Heart right ventricle (tissue), 16 donors: ENCODE measurements at places on chromosomes 3 and 15. TPM values are rescaled to one million over a fixed set of nuclear protein-coding genes. Genes with fewer than 3 reads are reported as not detected.

- no peak for DNase-seq
These were observed 139.0 kb upstream of the SLC2A2 start for GRCh38 chr3:171165499-171165921.

DNA sequence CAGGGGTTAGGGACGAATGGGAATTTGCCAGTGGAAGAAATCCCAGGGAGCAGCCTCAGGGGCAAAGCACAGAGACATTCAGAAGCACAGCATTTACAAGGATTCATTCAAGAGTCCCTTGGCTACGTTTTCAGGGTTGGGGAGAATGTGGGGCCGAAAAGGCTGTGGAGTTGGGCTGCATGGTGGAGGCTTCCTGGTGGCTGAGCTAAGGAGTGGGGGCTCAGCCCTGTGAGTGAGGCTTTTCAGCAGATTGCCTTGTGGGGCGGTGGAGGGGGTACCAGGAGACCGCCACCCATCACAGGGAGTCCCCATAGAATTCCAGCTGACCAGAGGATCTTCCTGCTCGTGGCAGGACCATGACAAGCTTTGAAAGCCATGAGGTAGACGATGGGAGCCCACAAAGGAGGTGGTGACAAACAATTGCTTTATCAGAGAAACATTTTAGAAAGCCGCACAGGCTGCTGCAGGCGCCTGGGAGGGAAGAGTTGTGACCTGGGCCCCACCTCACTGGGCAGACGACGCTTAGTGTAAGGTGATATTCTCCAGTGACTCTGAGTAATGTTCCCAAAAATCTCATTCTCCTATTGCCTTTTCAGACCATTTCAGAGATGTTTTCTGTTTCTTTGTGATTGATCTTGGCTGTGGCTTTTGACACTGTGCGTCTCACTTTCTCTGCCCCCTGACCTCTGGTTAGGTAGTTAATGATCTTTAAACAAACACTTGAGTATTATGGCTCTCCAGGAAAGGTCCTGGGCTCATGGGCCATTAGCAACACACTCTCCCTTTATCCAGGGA lies 128.0 kb downstream of the DNAJB8 start:
- DNase-seq = no peak

DNA sequence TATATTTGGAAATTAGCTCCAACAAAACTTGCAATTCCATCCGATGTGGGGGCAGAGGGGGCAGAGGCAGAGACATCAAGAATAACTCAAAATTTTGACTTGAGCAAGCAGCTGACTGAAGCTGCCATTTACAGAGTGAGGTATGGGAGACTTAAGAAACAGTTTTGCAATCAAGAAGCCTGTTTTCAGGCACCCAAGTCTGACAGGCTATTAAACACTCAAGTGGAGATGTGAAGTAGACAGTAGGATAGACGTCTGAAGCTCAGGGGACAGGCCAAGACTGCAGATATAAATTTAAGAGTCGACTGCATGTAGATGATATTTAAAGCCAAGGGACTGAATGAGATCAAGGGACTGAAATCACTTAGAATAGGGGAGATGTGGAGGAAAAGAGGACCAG lies 9.9 kb upstream of the SH3BP5 start:
- DNase-seq = no peak

The ANKRD34C gene
- 0.94 TPM for total RNA-seq
